ENCODE measurements at places on chromosomes 5 and 9. TPM values are rescaled to one million over a fixed set of nuclear protein-coding genes. Genes with fewer than 3 reads are reported as not detected.

GPR21 gene
- 16.8 TPM for total RNA-seq

- no peak for DNase-seq
- H3K4me3 ChIP-seq, result no peak overlapping the region
- H3K27me3 ChIP-seq, result no peaks in the 10 kb centered on the region
- H3K27ac ChIP-seq, result no peak overlapping the region
- no peaks in the 10 kb centered on the region for H3K4me1 ChIP-seq
These were observed 351.8 kb upstream of the WWC1 start for GRCh38 chr5:167939686-167940085.

- no peak overlapping the region for H3K4me3 ChIP-seq
- DNase-seq, result no peak
- H3K27me3 ChIP-seq, result no peaks in the 10 kb centered on the region
- no peaks in the 10 kb centered on the region for H3K4me1 ChIP-seq
- H3K36me3 ChIP-seq, result no peaks in the 10 kb centered on the region
These were observed 68.0 kb upstream of the MAMDC2 start for GRCh38 chr9:69975681-69976080.

GRCh38 chr9:88084357-88085183, 53.7 kb downstream of the SPATA31C2 start:
- DNase-seq, result no peak
- H3K4me3 ChIP-seq, result no peak overlapping the region
- peaks cover 4% of the 10 kb centered on the region for H3K4me1 ChIP-seq

GRCh38 chr5:58264276-58264675, 195.6 kb downstream of the PLK2 start:
- DNase-seq, result no peak
- H3K27ac ChIP-seq, result no peak overlapping the region
- no peaks in the 10 kb centered on the region for H3K4me1 ChIP-seq

FBLL1 gene
- total RNA-seq, result 3.2 TPM

All from Karpas-422 (cell line).